OCI-LY7 (cell line): ENCODE measurements at places on chromosomes 2 and 18. TPM values are rescaled to one million over a fixed set of nuclear protein-coding genes. Genes with fewer than 3 reads are reported as not detected.

DNA sequence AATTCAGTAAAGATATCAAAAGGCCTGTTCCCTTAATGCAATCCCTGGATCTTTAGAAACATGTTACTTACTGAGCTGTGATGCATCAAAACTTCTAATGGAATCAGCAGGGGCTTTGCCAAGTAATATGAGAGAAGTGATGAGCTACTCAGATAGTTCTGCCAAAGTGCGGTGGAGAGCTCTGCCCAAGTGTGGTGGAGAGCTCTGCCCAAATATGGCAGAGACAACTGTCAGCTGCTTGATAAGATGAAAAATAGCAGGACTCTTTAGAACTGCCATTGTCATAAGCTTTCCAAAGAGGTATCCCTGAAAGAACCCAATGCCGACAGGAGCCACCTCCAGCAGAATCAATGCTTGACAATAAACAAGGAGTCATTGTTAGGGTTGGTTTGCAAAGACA, 167.9 kb upstream of the SLC39A10 start:
- DNase-seq = no peak

DNA sequence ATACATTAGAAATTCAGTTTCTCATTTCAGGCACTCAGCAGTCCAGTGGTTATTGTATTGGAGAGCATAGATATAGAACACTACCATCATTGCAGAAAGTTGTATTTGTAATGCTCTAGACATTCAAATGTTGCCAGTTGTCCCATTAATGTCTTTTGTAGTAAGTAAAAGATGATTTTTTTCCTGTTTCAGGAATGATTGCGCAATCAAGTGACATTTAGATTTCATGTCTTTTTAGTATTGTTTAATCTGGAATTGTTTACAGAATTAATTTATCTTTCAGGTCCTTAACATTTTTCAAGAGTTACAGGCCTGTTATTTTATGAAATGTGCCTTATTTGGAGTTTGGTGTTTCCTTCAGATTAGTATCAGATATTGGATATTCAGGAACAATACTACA, 134.7 kb downstream of the MSTN start:
- DNase-seq = no peak

GRCh38 chr2:224302952-224303351, 99.0 kb downstream of the FAM124B start:
- DNase-seq = no peak

- DNase-seq = no peak
Measured at GRCh38 chr18:75113455-75113854, 95.5 kb downstream of the PTGR3 start.

Gene SLC9A2
- total RNA-seq = not detected in 2 replicates
